Activated naive CD8-positive, alpha-beta T cell treated with anti-CD3 and anti-CD28 coated beads, Interleukin-2, amount 10 ng/mL, durations not matched to agents 7 days and 5 days (primary cell): ENCODE measurements at places on chromosomes 5 and 9. TPM values are rescaled to one million over a fixed set of nuclear protein-coding genes. Genes with fewer than 3 reads are reported as not detected.

DNA sequence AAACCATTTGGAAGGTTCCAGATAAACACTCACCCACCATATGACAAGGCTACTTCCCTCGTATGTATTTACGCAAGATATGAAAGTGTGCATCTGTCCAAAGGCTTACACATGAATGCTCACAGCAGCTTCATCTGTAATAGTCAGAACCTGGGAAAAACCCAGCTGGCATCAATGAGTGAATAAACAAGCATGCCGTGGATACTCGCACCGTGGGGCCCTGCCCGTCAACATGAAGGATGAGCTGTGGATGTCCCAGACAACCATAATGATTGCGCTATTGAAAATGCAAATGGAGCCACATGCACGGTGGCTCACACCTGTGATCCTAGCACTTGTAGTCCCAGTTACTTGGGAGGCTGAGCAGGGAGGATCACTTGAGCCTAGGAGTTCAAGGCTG, 60.6 kb upstream of the FCN1 start:
- DNase-seq = no peak

DNA sequence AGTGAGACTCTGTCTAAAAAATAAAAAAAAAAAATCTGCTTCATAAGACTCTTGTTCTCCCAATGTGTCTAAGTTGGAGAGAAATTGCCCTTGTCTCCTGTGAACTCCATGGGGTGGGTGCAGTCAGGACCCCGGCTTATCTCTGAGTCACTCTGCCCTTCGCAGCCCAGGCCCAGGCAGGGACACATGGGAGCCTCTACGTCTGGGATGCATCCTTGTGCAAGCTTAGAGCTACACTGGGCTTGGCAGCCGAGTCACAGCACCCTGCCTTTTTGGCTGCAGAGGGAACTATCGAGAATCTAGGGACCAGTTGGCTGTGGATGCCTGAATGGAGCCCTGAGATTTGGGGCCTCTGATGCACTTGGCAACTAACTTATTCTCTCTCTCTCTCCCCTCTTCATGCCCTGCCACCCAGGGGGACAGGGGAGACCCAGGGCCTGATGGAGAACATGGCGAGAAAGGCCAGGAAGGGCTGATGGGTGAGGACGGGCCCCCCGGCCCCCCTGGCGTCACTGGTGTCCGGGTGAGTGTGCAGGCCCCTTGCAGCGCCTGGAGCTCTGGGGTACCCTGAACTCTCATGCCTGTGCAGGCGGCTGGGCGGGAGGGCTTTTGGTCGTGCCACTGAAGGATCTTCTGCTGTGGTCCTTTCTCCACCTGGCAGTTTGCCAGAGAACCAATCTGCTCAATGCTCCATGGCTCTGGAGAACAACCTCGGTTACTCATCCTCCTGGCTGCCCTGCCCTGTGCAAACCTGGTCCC, 47.5 kb upstream of the ORM1 start:
- DNase-seq = peak; percentile 15

DNA sequence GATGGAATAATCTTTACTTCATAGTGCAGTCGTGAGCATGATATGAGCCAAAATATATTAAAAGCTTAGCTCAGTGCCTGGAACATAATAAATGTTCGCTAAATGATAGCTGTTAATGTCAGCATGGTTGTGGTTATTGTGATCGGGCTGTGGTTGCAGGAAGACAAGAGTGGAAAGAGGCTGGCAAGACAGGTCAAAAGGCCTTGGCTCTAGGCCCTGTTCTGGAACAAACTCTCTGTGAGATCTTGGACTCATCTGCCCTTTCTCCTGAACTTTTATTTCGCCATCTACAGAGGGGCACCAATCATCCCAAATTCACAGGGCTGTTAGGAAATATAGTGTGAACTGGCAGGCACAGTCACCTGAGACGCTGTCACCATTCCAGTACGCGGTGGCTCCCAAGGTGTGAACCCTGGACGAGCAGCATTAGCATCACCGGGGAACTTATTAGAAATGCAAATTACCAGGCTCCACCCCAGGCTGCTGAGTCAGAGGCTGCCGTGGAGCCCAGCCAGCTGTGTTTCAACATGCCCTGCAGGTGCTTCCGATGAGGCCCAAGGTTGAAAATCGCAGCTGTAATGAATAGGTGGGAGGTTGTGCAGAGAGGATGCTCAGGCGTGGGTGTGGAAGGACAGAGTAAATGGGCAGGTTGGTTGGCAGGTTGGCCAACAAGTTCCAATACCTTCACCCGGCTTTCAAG, 50.2 kb upstream of the SAP30L start:
- DNase-seq = no peak

- no peak for DNase-seq
Observed at GRCh38 chr5:126403876-126404275, 19.3 kb upstream of the GRAMD2B start.

DNA sequence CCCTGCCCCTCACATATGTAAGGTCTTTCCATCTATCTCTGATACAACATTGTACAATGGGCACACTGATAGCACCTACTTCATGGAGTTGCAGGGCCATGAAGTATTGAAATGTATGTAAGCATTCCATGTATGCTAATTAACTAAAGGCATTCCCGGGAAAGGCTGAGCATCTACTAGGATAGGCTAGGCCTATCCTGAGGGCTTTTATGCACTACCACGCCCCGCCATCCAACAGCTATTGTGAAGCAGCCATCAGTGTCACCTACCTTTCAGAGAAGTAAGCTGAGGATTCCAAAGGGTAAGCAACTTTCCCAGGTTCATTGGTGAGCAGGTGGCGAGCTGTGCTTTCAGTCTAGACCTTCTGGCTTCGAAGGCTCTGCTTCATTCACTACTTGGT, 47.6 kb downstream of the NSG2 start:
- DNase-seq = no peak

- no peak for DNase-seq
Observed at GRCh38 chr5:174325431-174325830, 279.9 kb downstream of the NSG2 start.

GRCh38 chr5:102986074-102986473, 133.9 kb downstream of the GIN1 start:
- DNase-seq = no peak

GRCh38 chr9:16726718-16727451, 143.6 kb downstream of the BNC2 start:
- peak; percentile 28 for DNase-seq

GRCh38 chr5:164204338-164204946, 699.0 kb downstream of the MAT2B start:
- DNase-seq = no peak

GRCh38 chr9:8880060-8880459, 1080.5 kb upstream of the DMAC1 start:
- no peak for DNase-seq

- DNase-seq = no peak
Observed at GRCh38 chr9:19976226-19976625, 187.4 kb upstream of the SLC24A2 start.

DNA sequence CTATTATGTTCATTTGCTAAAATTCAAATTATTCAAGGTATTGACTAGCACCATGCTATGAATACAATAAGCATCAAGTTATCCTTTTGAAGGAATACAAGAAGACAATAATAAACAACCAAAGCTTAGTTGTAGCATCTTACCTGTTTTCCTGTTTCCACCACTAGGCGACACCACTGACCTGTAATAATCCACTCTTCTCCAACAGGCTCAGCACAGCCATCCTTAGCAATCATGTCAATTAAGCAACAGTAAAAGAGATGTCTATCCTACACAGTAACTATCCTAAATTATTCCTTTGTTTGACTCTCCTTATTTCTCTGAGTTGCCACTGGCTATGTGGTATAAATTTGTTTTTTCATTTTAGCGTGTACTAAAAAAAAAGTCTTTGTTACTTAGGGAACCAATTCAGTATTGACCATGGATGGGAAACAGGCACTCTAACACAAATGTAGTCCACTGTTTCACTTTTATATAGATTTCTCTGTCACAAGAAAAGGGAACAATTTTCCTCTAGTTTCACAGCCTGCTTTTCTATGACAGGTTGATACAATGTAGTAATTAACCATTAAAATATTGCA, 46.2 kb downstream of the PCA3 start:
- no peak for DNase-seq

DNA sequence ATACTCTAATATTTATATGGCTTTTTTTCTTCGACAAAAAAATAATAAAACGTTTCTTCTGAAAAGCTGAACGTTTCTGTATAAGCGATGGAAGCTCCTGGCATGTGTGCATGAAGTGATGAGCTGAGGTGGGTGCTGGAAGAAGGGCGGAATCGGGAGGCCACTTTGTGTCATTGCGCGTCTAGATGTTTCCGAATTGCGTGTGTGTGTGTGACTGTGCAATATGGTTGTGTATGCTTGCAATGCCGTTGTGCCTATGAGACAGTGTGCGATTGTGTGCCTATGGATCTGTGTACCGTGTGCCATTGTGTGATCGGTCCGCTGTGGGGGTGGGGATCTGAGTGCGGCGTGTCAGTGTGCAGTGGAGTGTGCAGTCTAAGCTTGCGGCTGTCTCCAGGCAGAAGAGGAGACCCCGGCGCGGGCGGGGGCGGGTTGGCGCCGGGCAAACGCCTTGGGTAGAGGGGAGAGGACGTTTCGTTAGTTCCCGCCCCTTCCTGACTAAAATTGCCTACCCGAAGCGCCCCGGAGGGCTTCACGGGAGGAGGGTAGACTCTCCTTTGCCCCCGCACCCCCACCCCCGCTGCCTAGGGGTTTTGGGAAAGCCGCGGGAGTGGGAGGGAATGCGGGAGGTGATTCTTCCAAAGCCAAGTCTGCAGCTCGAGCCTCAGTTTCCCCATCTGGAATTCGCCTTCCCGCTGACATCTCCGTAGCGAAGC, 24.2 kb downstream of the PCDHGC5 start:
- peak; percentile 43 for DNase-seq

GRCh38 chr9:130263601-130264413, 1.8 kb upstream of the HMCN2 start:
- DNase-seq = no peak

GRCh38 chr5:18802336-18802735, 1168.1 kb downstream of the TAF11L14 start:
- no peak for DNase-seq

- no peak for DNase-seq
Observed at GRCh38 chr5:28473531-28474107, 1435.2 kb upstream of the CDH9 start.

GRCh38 chr5:138159666-138160065, 18.8 kb downstream of the BRD8 start:
- no peak for DNase-seq

DNA sequence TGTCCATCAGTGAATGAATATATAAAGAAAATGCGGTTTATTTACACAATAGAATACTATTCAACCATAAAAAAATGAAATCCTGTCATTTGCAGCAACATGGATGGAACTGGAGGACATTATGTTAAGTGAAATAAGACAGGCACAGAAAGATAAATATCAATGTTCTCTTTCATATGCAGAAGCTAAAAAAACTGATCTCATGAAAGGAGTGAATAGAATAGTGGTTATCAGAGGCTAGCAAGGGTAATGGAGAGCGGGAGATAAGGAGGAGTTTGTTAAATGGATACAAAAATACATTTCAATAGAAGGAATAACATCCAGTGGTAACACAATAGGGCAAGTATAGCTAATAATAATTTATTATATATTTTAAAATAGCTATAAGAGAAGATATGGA, 65.0 kb downstream of the AGTPBP1 start:
- no peak for DNase-seq

DNA sequence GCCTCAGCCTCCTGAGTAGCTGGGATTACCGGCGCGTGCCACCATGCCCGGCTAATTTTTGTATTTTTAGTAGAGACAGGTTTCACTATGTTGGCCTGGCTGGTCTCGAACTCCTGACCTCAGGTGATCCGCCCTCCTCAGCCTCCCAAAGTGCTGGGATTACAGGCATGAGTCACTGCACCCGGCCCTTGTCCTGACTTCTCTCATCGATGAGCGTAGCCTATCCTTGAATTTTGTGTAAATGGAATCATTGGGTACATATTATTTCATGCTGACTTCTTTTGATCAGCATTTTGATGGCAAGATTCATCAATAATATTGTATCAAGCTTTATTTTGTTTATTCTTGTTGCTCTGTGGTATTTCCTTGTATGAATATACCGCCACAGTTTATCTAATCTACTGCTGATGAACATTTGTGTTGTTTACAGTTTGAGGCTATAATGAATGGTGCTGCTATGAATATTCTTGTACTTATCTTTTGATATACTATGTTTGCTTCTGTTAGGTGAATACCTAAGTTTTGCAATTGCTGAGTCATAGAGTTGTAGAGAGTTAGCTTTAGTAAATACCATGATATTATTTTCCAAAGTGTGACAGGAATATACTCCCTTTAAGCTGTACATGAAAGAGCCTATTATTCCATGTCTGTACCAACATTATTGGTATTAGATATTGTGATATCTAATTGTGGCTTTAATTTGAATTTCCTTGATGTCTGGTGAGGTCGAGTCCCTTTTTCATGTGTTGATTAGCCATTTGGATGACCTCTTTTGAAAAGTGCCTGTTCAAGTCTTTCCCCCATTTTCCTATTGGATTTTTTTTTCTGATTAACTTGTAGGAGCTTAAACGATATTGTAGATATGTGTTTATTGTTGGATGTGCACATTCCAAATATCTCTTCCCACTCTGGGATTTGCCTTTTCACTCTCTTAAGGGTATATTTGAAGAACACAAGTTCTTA, 107.5 kb downstream of the RGS3 start:
- DNase-seq = peak; percentile 4

DNA sequence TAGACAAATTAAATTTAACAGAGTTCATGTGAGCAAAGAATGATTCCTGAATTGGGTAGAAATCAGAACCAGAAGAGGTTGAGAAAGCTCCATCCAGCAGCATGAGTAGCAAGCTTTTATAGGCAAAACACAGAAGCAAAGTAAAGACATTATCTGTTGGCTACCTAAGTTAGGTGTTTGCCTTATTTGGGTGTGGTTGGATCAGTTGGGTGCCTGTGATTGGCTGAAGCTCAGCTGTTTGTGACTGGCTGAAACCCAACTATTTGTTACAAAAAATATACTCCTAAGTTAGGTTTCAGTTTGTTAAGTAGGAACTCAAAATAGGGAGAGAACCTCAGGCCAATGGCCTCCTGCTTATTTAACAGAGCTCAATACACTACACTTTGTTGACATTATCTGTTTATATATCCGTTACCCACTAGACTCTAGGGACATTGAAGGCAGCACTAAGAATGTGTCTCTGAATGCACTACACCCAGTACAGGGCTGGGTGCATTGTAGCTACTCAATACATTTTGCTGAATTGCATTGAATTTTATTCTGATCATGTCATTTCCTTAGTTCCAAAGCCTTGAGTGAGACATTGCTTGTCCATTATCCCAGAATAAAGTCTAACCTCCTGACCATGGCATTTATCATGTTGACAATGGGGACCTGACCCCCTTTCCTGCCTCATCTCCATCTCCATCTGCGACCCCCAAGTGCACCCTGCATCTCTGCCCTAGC, 98.7 kb downstream of the CCDC192 start:
- DNase-seq = no peak

The WNK2 gene
- not detected for total RNA-seq

The TMEM167A gene
- 68.4 TPM for total RNA-seq

The TLX3 gene
- not detected for total RNA-seq

The CDO1 gene
- 0.36 TPM for total RNA-seq

The FLT4 gene
- 13.2 TPM for total RNA-seq

The TTC16 gene
- total RNA-seq = 5.3 TPM

The PCDHB2 gene
- not detected for total RNA-seq

The LCN15 gene
- total RNA-seq = not detected

The C9orf43 gene
- 0.36 TPM for total RNA-seq

The MCIDAS gene
- not detected for total RNA-seq

The FCN1 gene
- 2.3 TPM for total RNA-seq

The FOXE1 gene
- 0.09 TPM for total RNA-seq
